Cortex of kidney (tissue), 1 donor: ENCODE measurements at places on chromosomes 6 and 20.

DNA sequence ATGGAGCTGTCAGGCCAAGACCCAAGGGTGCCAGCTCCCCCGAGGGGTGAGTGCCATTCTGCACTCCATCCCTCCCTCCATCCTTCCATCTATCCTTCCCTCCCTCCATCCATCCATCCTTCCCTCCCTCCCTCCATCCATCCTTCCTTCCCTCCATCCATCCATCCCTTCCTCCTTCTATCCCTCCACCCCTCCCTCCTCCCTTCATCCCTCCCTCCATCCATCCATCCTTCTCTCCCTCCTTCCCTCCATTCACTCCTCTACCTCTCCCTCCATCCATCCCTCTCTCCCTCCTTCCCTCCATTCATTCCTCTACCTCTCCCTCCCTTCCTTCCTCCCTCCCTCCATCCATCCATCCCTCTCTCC, 41.3 kb upstream of the MRGBP start:
- DNase-seq = no peak

- no peak for DNase-seq
These were observed 478.6 kb upstream of the JARID2 start for GRCh38 chr6:14767226-14767625.

DNA sequence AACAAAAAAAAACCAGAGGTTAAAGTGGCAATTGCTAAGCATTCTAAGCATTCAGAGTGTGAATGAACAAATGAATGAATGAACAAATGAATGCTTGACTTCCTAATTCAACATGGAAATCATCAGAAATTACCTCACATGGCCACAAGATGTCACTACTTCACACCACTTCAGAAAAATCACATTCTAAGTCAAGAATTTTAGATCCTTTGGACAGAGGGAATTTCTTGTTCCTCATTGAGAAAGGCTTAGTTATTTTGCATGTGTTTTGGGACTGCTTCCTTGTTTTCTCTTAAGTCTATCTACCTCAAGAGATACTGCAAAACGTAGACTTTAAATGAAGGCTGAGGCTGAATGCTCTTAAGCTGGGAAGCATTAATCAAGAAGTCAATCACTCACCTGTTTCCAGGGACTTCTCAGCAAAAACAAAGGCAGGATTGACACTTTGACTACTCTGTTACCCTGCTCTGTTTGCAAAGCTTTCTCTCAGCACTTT, 120.2 kb downstream of the MBOAT1 start:
- DNase-seq = no peak

DNA sequence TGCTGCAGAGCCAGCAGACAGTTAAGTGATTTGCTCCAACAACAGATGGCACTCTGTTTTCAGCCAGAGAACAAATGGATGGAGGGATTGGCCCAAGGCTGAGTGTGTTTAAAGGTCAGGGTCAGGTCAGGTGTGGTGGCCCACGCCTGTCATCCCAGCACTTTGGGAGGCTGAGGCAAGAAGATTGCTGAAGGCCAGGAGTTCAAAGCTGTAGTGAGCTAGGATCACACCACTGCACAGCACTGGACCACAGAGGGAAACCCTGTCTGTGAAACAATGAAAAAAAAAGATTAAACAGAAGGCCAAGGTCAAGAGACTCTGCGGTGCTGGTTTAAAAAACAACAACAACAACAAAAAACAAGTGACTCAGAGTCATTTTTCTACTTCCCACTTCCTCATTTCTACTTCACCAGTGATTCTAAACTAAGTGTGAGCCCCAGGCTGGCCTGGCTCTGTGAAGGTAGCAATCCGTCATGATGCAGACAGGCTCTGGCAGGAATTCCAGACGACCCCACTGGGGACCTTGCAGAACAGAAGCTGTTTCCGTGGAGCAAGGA, 42.5 kb upstream of the ARMC2 start:
- DNase-seq = no peak

DNA sequence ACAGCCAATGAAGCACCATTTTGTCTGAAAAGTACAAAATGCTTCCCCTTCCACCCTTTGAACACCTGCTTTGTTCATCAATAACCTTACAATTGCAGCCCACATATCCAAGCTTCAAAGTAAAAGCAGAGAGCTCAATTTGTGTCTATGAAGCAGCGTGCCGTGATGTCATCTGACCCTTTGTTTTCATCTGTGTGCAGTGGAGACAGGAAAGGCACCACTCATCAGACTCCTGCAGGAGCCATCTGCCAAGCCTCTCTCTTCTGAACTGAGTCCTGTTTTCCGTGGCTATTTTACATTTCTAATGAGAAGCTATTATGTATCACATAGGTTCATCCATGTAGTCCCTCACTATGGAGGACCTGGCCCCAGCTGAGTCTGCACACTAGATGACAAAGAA, 7.5 kb upstream of the LY86 start:
- DNase-seq = no peak

GRCh38 chr6:40899684-40900155, 139.3 kb downstream of the UNC5CL start:
- no peak for DNase-seq
